ENCODE measurements at places on chromosomes 3 and 15.

DNA sequence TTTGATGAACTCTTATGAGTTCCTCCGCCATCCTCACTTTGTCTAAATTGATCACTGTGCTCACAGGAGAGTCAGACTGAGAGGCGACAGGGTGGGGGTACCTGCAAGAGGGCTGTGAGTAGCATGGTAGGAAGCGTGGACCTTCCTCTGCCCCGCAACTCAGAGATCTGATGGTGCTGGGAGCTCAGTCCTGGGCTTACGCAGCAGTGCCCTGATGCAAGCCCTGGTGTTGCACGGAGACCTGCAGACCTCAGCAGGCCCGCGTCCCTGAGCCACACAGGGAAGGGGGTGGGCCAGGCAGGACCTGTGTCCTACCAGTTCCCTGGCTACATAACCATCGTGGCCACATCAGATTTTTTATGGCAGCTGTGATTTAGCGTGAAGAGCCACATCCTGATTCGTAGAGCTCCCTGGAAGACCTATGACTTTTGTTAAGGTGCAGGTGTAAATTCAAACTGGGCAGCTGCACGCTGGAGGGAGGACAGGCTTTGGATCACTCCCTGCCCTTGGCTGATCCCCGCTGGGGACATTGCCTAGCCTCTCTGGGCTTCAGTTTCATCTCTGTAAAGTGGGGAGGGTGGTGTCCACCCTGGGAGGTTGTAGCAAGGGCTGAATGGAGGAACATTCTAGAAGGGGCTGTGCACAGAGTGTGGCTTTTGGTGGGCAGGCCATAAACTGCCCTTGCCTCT is 176.1 kb downstream of the KLF13 start:
- DNase-seq = no peak

GRCh38 chr3:53843195-53844177 is 2.7 kb downstream of the CHDH start:
- no peak for DNase-seq

DNA sequence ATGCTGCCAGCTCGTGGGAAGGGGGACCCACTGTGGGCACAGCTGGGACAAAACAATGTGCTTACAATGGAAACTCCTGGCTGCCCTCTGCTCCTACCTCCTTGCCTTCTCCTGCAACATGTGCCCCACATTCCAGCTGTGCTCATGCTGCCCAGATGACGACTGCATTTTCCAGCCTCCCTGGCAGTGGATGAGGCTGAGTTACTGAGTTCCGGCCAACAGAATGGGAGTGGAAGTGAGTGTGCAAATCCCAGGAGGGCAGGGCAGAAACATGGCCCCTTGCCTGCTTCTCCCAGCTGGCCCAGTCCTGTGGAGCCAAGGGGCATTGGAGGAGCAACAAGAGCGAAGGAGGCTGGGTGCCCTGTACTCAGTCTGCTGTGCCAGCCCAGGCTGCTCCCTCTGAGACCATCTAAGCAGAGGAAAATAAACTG is 17.1 kb downstream of the KLF15 start:
- DNase-seq = no peak

DNA sequence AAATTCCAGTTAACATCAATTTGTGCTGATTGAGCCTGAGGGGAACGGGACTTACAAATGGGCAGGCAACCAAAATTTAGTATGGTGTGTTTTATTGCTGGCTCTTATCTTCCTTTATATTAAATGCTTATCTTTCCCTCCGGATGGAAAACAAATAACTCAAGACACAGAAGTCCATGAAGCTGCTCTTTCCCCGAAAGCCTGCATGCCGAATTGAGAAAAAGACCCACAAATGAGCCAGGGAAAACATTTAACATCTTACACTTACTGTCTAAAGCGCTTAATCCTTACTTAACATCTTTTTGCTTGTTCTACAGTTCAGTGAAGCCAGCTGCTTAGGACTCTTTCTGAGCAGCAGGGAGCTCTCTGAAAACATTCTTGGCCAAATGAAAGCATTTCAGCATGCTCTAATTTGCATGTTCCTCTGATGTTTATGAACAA is 49.5 kb downstream of the HEG1 start:
- no peak for DNase-seq

DNA sequence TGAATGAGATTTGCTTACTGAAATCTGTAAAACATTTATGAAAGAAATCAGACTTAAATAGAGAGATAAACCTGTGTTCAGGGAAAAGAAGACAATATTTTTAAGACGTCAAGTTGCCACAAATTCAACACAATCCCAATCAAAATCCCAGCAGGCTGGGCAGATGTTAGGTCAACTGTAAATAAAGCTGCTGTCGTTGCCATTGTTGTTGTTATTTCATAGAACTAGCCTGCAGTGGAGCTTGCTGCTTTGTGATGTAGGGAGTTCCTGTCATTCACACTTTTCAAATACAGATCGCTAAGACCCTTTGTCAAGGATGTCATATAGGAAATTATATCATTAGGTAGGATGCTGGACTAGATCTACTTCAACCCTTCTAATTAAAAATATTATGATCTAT is 123.1 kb downstream of the NEO1 start:
- no peak for DNase-seq

DNA sequence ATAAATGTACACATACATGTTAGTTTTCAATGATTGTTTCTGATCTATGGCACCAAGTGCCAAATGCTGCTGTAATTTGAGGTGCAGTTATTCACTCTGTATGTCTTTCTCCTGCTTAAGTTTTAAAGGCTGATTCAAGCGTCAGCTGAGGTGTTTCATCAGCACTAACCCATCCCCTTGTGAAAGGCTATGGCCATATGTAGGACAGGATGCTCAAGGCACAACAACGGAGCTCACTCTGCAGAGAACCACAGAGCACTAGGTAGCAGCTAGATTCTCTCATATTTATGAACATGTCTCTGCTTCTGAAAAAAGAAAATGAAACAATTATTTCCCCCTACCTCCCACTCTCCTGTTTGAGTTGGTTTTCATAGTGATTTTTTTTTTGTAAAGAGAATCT is 340.0 kb upstream of the TMCO5A start:
- no peak for DNase-seq

DNA sequence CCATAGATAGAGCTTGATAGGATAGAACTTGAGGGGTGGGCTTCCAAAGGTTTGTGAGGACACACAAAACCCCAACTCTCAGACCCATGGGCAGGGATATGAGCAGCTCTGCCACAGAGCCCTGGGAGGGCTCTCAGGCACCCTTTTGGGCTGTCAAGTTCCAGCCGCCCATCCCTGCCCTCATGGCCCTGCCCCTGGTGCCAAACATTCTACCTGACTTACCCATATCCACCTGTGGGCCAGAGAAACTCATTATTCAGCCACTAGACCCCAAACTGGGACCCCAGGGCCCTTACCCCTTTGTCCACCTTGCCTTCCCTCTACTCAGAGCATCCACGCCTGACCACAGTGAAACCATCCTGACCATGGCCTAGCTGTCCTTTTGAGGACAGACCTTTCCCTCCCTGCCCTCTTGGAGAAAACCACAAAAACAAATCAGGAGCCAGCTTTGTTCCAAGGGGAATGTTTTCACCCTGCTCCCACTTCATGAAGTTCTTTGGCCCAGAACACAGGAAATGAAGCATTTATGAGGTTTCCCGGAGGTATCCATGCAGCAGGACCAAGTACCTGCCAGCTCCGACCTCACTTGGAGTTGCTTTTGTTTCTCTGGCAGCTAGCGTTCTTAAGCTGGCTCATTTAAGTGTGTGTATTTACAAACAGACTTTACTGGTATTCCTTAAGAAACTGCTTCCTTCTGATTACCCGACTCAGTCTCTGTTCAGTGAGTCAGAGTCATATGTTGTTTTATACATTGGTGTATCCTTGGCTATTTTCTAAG is 34.2 kb upstream of the GALNT15 start:
- peak; percentile 8 for DNase-seq

- DNase-seq = no peak
These were observed 52.9 kb upstream of the ITGA11 start for GRCh38 chr15:68484696-68485400.
